ENCODE measurements at places on chromosomes 3 and 15. TPM values are rescaled to one million over a fixed set of nuclear protein-coding genes. Genes with fewer than 3 reads are reported as not detected.

ZNF660 gene
- 0.44 TPM for polyA plus RNA-seq

- DNase-seq: no peak
These were observed 61.5 kb upstream of the CORO2B start for GRCh38 chr15:68517285-68517761.

GRCh38 chr3:31039145-31039544, 144.7 kb upstream of the GADL1 start:
- DNase-seq: no peak

CIB2 gene
- polyA plus RNA-seq: 13.1 TPM

- no peak for DNase-seq
These were observed 564 bp upstream of the PIGZ start for GRCh38 chr3:196969134-196969659.

- DNase-seq: no peak
These were observed 85.8 kb downstream of the CFAP20DC start for GRCh38 chr3:58963928-58964503.

- DNase-seq: peak; percentile 92
These were observed 65.6 kb downstream of the RHCG start for GRCh38 chr15:89430530-89431341.

GRCh38 chr3:161142486-161142885, 37.3 kb upstream of the B3GALNT1 start:
- no peak for DNase-seq

GRCh38 chr3:37670961-37671483, 190.7 kb upstream of the CTDSPL start:
- DNase-seq: peak; percentile 46

All from stomach (tissue), 19 donors.